ENCODE measurements at places on chromosomes 11 and 22.

DNA sequence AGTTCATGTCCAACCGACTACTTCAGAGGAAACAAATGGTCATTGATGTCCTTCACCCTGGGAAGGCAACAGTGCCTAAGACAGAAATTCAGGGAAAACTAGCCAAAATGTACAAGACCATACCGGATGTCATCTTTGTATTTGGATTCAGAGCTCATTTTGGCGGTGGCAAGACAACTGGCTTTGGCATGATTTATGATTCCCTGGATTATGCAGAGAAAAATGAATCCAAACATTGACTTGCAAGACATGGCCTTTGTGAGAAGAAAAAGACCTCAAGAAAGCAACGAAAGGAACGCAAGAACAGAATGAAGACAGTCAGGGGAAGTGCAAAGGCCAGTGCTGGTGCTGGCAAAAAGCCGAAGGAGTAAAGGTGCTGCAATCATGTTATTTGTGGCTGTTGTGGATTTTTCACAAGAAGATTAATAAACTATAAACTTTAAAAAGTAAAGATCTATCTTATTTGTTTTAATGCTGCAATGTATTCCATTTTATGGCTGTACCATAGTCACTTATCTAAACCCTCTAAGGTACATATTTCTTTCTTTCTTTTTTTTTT is 20.1 kb upstream of the HIPK3 start:
- no peak for DNase-seq

GRCh38 chr11:59800390-59801025 is 10.1 kb downstream of the MRPL16 start:
- DNase-seq = no peak

DNA sequence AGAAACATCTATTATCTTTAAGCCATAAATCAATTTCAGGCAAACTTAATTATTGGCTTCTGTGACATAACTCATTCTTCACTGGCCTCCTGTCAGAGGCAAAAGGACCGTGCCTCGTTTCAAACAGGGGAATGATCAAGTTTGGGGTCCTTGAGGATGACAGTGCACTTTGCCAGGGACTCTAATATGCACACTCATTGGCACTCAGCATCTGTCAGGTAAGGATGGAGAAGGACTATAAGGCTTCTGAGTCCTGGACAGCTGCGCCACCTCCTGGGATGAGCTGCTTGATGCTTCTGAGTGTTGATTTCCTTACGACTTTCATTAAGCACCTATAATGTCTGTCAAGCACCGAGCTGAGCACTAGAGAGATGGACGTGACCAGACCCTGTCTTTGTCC is 20.2 kb downstream of the BPIFC start:
- peak; percentile 30 for DNase-seq

DNA sequence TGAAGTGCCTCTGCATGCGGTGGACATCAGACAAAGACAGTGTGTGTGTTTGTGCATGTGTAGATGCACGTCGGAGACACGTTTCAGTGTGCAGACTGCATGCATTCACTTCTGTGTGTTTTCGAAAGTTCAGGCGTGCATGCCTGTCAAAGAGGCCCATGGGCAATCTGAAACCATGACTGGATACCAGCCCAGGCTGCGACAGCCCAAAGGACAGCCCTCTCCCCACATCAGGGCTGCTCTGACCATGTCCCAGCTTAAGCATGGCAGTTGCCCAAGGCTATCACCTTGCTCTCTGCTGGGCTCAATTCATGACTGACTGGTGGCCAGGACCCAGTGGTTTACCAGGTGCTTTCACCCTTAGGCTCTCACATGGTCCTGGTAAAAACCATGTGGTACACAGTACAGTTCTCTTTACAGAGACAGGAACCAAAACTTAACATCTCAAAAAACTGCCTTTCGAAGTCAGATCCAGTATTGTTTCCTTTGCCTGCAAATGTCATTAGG is 423.7 kb upstream of the CADM1 start:
- no peak for DNase-seq

- no peak for DNase-seq
Measured at GRCh38 chr11:96215826-96216225, 127.2 kb downstream of the MAML2 start.

DNA sequence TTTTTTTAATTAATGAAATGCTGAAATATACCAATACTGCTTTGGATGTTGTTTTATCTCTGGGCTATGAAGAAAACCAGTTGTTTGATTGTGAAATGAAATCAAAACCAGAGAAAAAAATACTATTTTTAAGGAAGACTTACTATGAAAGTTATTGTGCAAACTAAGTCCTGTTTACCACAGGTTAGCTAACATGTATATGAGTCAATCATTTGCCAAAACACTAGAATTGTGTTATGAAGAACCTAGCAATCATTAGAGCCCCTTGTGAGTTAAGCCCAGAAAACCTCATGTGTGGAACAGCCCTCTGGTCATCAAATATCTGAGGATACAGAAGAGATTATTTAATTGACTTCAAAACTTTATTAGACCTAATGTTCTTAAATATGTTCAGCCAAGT is 83.7 kb downstream of the FAT3 start:
- DNase-seq = no peak

GRCh38 chr11:69817265-69818230 is 1.7 kb downstream of the FGF3 start:
- no peak for DNase-seq

DNA sequence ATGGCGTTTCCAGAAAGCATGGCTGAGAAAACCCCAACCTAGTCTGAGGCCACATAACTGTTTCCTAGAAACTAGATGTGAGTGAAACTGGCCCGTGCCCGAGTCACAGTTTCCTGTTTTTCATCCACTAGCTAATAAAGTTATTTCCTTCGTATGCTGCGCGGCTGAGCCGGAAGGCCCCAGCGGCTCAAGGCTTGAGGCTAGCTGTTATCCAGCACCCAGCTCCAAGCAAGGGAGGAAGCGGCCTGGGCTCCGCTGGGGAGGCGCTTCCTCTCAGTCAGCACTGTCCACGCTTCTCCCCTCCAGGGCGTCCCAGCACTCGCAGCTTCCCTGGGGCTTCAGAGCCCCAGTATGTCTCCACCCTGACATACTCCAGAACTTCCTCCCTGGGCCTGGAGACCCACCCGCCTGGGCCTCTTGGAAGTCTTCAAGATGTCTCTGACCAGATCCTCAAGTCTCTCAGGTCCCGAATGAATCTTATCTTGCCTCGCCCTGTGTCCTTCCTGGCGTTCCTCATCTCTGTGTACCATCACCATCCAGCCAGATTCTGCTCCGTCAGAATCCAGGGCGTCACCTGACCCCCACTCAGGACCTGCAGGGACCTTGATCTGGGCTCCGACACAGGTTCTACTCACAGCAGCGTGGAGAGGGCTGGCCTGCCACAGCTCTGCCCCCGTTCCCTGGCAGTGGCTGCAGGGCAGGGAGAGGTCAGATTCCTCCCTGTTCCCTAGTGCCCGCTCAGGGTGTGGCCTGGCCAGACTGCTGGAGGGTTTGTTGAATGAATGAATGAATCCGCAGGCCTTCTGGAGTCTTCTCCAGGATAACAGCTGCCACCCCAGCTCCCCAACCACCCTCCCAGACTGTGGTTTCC is 81.9 kb downstream of the LRRC32 start:
- no peak for DNase-seq

- DNase-seq = no peak
Measured at GRCh38 chr22:38783095-38783615, 10.8 kb downstream of the DNAL4 start.

- no peak for DNase-seq
Measured at GRCh38 chr11:134784046-134784445, 372.0 kb upstream of the B3GAT1 start.

GRCh38 chr22:46303347-46303965 is 6.8 kb downstream of the GTSE1 start:
- DNase-seq = no peak

DNA sequence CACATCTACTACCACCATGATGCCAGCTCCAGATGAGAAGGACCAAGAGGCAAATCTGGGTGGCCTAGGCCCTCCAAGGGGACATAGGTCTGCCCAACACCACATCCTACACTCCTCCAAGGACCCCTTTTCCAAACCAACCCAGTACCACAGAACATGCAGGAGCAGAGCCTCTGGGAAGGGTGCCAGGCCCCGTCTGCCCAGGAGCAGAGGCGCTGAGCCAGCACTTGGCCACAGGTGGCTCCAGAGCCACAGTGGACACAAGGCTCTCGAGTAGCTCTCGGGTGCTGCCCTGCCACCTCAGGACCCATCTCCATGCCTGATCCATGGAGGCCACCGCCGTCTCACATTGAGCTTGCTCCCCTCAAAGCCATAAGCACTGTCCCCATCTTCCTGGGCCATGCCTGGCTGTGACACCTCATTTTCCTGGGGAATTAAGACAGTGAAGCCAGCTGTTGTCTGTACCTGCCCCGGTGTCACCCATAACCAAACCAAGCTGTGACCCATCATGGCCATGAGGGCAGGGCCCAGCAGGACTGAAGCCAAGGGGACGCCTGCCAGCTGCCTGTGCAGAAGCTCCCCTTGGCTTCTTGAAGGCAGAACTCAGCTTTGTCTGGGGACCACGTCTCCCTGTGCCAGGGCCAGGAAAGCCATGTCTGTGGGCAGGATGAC is 7.4 kb downstream of the MOB2 start:
- DNase-seq = no peak

DNA sequence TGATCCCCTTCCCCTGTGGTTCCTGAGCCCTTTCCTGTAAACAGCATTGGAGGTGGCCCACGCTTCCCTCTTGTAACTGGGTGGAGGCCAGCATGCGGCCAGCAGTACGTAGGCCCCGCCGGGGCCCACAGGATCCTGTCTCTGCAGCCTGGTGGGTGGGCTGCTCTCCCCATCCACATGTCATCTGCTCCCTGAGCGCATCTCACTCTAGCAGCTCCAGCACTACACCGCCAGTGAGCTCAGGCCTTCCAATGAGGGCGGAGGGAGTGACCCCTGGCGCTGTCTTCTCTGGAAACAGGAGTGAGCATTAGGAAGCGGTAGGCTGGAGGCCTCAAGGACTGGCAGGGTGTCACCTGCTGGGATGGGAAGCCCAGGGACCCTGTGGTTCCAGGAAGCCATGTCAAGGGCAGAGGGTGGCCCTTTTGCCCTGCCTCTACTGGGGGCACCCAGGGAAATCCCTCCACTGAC is 363.9 kb downstream of the TBC1D22A start:
- DNase-seq = no peak

DNA sequence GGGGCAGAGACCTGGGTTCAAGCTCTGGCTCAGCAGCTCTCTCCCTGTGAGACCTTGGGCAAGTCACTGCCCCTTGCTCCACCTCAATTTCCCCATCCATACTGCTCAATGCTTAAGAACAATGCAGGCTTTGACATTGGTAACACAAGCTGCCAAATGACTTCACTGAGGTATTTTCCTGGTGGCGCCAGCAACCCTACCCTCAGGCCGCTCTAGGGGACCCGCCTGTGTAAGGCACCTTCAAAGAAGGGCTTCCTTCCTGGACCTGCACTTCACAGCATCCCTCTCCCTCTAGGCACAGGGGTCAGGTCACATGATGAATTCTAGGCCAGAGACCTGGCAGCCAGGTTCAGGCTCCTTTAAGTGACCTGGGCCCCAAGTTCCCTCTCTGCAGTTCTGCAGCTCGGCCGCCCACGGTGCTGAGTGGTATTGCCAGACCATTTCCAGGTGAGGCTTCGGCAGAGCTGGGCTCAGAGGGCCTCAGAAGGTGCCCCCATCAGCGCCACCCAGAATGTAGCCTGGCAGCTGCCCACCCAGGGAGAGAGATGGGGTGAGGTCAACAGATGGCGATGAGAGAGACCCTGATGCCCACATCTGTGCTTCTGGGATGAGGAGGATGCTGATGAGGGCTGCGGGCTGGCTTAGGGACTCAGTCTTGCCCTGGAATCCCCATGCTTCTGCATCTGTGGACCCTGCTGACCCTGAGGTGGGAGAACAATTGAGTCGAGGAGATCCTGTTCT is 4.5 kb downstream of the WNT11 start:
- no peak for DNase-seq

- no peak for DNase-seq
Measured at GRCh38 chr11:34161812-34162492, 56.5 kb downstream of the NAT10 start.

GRCh38 chr11:24932110-24933000 is 435.5 kb downstream of the LUZP2 start:
- DNase-seq = no peak

GRCh38 chr22:30421695-30422480 is 3.7 kb upstream of the MTFP1 start:
- no peak for DNase-seq

DNA sequence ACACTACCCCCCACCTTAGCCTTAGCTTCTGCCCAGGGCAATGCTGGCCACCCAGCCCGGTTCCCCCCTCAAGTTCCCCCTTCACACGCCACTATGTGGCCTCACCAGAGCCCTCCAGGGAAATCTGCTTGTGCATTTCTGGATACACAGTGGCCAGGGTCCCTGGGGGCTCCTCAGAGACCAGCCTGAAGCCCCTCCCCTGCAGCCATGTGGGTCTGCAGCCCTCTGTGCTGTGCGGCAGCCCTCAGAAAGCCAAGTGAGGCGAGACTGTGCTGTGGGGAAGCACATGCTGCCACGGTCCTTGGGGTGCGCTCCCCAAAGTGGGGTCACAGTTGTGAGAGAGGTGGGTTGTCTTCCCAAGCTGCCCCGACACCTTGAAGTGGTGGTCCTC is 2.1 kb upstream of the PLXNB2 start:
- no peak for DNase-seq

- DNase-seq = no peak
Measured at GRCh38 chr22:20852503-20852902, 6.1 kb downstream of the PI4KA start.

DNA sequence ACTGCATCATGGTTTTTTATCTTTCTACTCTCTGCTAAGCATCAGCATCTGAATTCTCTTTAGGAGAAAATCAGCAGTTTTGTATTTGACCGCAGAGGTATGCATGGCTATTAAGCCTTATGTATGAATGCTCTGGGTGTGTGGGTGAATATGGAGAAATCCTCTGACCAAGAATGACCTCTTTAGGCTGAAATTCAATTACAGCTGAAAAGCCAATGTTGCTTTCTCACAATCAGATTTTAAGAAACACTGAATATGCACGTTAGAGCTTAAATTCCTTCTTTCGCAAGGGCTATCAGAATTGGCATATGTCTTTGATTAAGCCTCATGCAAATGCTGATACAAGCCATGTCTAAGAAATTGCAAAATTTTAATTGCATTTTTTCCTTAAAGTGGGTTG is 43.2 kb downstream of the ARHGAP42 start:
- no peak for DNase-seq

DNA sequence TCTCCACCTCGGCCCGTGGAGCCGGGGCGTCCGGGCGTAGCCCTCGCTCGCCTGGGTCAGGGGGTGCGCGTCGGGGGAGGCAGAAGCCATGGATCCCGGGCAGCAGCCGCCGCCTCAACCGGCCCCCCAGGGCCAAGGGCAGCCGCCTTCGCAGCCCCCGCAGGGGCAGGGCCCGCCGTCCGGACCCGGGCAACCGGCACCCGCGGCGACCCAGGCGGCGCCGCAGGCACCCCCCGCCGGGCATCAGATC is 439 bp downstream of the YAP1 start:
- DNase-seq = no peak

GRCh38 chr11:134686460-134687061 is 274.5 kb upstream of the B3GAT1 start:
- DNase-seq = no peak

GRCh38 chr11:58485961-58486360 is 21.9 kb downstream of the OR5B21 start:
- DNase-seq = no peak

Measured in RKO (cell line).